ENCODE measurements at places on chromosomes 2 and 18. TPM values are rescaled to one million over a fixed set of nuclear protein-coding genes. Genes with fewer than 3 reads are reported as not detected.

Gene LIMS4
- 18.1 TPM for total RNA-seq

Gene SERPINB4
- under 0.01 TPM for total RNA-seq

Gene ZNF804A
- total RNA-seq, result under 0.01 TPM

Gene VAMP5
- 80.7 TPM for total RNA-seq

Gene CD207
- total RNA-seq, result 0.30 TPM

Gene HTRA2
- total RNA-seq, result 40.7 TPM

Gene UGT1A5
- not detected for total RNA-seq

Gene NTSR2
- total RNA-seq, result not detected

Gene SATB2
- total RNA-seq, result 0.32 TPM

Gene SIGLEC15
- not detected for total RNA-seq

Gene PTPRN
- under 0.01 TPM for total RNA-seq

Gene RAB17
- not detected for total RNA-seq

Gene STAM2
- 28.9 TPM for total RNA-seq

Gene WDFY1
- total RNA-seq, result 95.5 TPM

Gene C2orf72
- total RNA-seq, result not detected

Gene CYP1B1
- total RNA-seq, result under 0.01 TPM

Gene CCDC195
- total RNA-seq, result not detected

Gene USP14
- total RNA-seq, result 34.0 TPM

Gene SERPINB2
- 6.2 TPM for total RNA-seq

Gene CFAP65
- not detected for total RNA-seq

Gene GPBAR1
- 0.15 TPM for total RNA-seq

Gene CCDC68
- total RNA-seq, result 1.3 TPM

Gene OLA1
- 104 TPM for total RNA-seq

Gene RAB6D
- total RNA-seq, result under 0.01 TPM

Gene NEU2
- not detected for total RNA-seq

Gene DLX1
- not detected for total RNA-seq

Gene LRRC30
- total RNA-seq, result not detected

Gene NRP2
- 17.3 TPM for total RNA-seq

Gene SLC9A4
- total RNA-seq, result not detected

Gene CNRIP1
- total RNA-seq, result 48.1 TPM

Gene TSPYL6
- not detected for total RNA-seq

Gene CRYGD
- total RNA-seq, result not detected

Gene POTEI
- total RNA-seq, result under 0.01 TPM

Gene AQP12B
- total RNA-seq, result not detected

Gene PAX8
- under 0.01 TPM for total RNA-seq

Gene RAB6C
- total RNA-seq, result not detected

Gene ADI1
- 52.3 TPM for total RNA-seq

Gene DES
- 1.2 TPM for total RNA-seq

Gene AMER3
- not detected for total RNA-seq

Gene SFTPB
- not detected for total RNA-seq

Gene GREB1L
- under 0.01 TPM for total RNA-seq

Gene TRIM54
- total RNA-seq, result not detected

Gene STARD6
- not detected for total RNA-seq

Gene CTLA4
- total RNA-seq, result not detected

Measured in epithelial cell of umbilical artery (primary cell).